ENCODE measurements at places on chromosomes 2 and 18.
A peak's percentile ranks its signal among the peaks of the same experiment; 100 is the strongest.

GRCh38 chr2:227880460-227880859, 9.0 kb downstream of the DAW1 start:
- no peak for DNase-seq

DNA sequence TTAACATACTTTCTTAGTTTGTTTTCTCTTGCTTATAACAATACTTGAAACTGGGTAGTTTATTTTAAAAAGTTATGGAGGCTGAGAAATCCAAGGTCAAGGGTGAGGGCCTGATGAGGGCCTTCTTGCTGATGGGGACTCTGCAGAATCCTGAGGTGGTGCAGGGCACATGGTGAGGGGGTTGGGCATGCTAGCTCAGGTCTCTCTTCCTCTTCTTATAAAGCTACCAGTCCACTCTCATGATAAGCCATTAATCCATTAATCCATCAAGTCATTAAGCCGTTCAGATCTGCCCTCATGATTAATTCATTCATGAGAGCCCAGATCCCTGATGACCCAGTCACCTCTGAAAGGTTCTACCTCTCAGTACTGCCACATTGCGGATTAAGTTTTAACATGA, 21.4 kb downstream of the ALMS1 start:
- DNase-seq, result no peak

DNA sequence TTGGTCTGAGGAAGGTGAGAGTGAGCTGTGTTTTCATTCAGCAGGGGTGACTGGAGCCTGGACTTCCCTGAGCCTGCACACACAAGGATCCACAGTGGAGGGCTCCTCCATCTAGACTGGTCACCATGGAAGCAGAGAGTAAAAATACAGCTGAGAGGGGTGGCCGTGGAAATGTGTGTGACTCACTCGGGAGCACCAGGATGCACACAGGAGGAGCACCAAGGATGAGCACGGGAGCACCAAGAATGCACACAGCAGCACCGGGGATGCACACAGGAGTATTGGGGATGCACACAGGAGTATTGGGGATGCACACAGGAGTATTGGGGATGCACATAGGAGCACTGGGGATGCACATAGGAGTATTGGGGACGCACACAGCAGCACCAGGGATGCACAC, 365.2 kb upstream of the MYT1L start:
- no peak for DNase-seq

GRCh38 chr2:225932811-225933413, 533.4 kb downstream of the NYAP2 start:
- DNase-seq, result no peak

DNA sequence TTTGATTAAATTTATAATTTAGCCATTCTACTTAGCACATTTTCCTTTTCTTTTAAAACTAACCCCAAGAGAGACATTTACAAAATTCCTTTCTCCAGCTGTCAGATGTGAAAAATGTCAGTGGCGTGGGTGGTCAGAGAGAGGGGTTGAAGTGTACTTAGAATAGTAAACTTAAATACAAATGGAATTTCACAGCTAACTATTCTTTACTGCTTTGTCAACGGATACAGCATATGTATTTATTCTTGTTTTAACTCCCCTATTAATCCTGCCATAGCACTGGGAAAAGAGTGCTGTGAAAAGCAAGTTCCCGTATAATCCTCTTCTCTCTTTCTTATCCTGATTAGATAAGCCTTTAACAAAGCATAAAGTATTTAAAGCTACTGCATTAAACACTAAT, 191.4 kb upstream of the CHAC2 start:
- no peak for DNase-seq

DNA sequence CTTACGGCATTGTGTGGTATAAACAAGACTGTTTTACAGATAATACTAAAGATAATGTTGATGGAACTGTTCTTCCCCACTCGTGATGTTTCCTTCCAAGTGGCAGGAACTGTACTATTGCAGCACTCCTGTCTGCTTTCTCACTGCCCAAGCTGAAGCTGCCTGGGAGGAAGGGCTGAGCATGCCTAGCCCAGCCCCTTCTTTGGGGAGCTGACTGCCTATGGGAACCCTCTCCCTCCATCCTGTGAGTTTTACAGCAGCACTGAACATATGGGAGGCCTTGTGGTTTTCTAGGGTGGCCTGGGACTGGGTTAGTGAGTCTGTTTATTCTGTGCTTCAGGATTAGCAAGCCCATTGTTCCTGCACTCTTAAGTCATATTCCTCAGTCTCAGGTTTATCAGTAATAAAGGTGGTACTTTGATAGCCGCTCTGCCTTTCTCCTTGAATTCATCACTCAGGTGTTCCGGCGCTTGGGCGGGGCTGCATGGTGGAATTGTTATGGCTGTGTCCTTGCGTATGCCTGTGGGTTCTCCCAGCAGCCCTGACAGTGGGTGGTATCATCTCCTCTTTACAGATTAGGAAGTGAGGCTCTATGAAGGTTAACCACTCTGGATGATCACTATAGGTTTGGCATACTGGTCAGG, 379.7 kb downstream of the PTPRM start:
- no peak for DNase-seq

DNA sequence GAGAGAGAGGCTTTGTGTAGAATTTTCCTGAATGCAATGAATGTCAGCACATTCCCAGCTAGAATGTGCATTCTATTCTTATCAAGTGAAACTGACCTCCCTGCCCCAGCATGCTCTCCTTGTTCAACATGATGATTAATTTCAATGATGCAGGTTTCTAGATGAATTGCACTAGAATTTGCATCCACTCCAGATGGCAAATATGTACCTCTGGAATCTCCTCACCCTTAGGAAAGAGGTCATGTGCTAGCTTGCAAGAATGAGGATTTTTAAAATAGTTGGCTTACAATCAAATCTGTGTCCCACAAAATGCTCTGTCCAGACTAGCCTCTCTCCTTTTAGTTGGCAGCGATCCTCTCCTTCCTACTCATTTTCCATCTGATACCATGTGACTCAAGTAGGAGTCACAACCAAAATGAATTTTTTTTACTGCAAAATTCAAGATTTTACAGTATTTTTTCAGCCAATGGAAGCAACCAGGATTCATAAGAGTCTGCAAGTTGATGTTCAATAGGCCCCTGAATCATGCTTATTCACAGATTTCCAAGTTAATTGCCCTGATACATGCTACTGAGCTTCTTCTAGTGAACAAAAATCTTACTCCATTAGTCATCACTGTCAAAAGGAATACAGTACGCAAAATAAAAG, 21.0 kb upstream of the STAT4 start:
- DNase-seq, result peak; percentile 21

DNA sequence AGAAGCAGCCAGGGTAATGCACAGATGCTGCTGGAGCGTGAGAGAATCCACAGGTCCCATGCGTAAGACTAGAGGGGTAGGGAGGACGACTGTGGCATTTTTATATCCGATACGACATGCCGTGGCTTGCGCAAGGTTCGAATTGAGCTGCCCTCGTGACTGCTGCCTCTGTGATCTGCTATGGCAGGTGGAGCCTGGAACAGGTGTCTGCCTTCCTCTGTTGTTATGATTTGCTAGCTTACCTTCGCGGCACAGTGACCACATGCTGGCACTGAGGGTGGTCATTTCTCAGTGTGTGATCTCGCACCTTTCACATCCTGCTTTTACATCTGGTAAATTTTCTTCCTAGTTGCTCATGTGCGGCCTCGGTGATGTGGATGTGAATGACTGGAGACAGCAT, 240.2 kb downstream of the ALPK2 start:
- DNase-seq, result no peak

GRCh38 chr18:9838144-9838877, 47.5 kb upstream of the TXNDC2 start:
- no peak for DNase-seq

DNA sequence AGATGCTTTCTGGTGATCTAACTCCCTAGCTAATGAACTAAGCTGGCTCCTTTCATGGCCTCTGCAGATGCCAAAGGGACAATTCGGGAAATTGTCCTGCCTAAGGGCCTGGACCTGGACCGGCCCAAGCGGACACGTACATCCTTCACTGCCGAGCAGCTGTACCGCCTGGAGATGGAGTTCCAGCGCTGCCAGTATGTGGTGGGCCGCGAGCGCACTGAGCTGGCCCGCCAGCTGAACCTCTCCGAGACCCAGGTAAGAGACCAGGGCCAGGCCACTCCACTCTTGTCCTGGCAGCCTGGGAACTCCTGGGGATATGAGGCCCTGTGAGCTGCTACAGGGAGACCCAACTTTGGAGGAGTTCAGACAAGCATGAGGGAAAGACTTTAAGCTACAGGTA, 14.7 kb upstream of the ATP6V1B1 start:
- no peak for DNase-seq

DNA sequence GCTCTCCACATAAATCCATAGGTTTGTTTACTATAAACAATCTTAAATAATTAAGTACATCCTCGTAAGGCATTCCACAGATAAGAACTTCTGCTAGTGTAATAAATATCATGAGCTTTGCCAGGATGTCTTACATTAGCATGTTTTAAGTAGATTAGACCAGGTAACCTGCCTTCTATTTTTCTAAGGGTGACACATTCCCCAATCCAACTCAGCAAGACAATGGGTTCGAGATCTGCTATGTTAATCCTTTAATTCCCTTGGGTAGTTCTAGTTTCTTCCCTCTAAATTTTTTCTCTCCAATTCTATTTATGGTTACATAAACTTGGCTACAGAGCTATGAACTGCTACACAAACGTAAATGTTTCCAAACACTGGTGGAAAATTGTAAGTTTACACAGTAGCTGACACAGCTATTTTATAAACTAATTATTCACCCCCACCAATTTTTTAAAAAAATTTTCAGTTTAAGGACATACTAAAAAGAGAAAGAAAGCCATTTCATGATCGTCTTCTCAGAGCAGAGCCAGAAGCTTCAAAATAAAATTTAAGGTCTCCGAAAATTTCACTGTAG, 386.5 kb upstream of the SLC39A10 start:
- no peak for DNase-seq

DNA sequence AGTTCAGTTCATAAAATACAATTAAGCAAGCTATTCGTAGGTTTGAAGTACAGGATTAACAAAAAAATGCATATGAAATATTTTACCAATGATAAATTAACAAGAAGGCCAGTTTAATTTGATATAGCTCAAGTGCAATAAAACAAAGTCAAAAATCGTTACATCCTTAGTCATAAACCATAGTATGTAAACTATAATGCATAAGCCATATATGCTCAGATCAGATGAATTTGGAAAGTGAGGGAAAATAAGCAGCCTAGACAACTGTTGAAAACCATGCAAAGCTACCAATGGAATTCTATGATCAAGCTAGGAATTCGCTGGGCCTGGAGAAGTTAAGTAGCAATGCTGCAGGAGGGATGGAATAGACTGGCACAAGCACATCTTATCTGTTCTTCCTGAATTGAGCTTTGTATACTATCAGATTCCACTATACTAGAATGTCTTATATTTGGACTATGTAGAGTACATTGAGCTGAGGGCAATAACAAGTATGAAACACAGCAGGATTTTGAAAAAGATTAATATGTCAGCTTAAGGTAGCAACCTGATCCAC, 682.0 kb downstream of the IRS1 start:
- no peak for DNase-seq

- DNase-seq, result no peak
Observed at GRCh38 chr2:71122387-71123298, 7.4 kb downstream of the MCEE start.

DNA sequence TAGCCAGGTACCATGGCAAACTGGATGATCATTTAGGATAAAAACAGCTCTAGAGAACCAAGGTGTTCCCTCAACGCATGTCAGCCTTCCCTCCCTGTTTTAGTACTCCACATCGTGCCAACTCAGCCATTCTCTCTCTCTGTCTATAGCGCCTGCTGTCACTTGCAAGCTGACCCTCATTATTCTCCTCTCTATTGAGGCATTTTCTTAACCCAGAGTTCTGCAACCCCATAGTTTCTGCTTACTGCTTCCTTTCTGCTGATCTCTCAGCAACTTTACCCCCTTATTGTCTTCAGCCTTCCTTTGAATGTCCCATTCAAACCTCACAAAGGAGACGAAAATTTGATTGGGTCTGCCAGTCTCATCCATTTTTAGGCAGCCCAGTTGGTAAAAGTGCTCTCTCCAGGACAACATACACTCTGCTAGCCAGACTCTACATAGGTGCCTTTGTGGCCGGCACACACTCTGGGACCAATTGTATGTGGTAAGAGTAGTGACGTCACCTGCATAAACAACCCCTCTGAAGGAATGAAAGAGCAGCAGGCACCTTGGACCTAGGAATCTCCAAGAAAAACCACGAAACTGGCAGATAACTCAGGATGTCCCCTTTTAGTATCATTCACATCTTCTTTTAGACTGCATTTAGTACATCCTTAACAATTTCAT, 367.2 kb upstream of the KCNH7 start:
- DNase-seq, result no peak

GRCh38 chr2:223270548-223270947, 218.6 kb downstream of the KCNE4 start:
- no peak for DNase-seq

- no peak for DNase-seq
Observed at GRCh38 chr2:98012561-98012991, 16.8 kb upstream of the TMEM131 start.

- DNase-seq, result no peak
Observed at GRCh38 chr2:229528846-229529245, 185.5 kb downstream of the DNER start.

DNA sequence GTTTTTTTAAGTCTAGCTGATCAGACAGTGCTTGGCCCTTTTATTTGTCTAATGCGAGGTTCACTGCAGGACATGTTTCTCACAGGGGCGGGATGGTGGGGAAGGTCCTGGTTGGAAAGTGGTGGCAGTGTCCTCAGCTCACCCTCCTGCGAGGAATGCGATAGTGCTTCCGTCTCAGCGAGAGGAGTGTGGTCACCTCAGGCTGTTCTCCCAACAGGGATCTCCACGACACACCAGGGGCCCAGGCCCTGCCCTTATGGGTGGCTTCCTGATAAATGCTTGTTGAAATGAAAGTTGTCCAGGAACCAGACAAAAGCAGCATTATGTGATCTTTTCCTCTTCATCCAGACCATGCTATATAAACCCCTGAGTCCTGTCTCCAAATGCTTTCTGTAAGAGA, 70.1 kb downstream of the BOLA3 start:
- no peak for DNase-seq

DNA sequence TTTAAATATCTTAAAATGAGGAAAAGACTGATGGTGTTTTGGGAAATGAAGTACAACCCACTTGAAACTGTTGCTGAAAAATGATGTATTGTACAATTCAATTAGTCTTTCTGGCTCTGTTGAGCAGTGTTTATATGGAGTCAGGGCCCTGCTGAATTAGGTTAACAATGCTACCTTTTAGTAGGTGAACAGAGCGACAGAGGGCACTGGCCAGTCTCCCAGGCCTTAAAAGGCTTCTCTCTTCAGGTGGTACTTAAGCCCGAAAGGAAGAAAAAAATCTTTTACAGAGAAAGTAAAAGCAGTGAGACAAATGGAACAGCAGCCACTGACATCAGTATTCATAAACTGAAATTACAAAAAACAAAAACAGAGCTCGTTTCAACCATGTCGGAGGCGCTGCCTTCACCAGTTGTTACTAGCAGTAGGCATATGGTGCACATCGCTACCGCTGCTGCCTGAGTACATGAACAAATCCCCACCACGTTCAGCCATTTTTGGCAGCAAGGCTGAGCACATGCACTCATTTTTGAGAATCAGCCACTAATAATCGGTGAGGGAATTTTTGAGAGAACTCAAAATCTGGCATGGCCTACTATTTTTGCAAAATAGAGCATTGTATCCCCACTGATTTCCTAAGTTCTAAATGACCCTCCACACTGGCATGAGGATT, 91.8 kb downstream of the PLEKHM3 start:
- DNase-seq, result no peak

Measured in prostate gland (tissue), 2 donors.